ENCODE measurements at places on chromosomes 5 and 9.

DNA sequence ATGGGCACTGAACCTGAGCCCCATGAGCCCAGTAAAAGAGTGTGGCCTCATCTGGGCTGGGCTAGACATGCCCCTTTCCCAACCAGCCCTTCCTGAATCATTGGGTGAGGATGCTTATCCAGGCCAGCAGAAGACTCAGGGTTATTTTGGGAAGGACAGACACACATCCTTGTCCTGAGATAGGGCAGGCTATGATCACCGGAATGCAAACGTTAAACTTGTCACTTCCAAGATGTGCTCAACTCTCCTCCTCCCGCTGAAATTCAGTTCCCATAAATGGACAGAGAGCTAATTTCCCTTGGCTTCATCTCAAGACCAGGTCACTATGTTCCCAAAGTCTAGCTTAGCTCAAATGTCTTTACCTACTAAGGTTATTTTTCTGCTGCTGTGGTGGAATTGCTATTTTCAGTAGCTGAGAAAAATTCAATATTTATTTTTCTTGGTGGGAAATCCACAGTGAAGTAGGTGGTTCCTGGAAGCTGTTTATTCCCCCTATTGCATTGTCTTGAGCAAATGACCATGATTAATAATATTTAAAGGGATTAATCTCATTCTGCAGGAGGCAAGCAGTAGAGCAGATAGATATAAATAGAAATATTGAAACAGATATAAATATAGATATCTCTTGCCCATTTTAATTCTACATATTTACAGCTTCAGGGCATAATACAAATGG lies 70.0 kb downstream of the NXNL2 start:
- no peak for DNase-seq

- no peak for DNase-seq
Observed at GRCh38 chr5:51651889-51652288, 268.6 kb downstream of the ISL1 start.

GRCh38 chr5:31485376-31486207 lies 46.3 kb downstream of the DROSHA start:
- peak; percentile 72 for DNase-seq

DNA sequence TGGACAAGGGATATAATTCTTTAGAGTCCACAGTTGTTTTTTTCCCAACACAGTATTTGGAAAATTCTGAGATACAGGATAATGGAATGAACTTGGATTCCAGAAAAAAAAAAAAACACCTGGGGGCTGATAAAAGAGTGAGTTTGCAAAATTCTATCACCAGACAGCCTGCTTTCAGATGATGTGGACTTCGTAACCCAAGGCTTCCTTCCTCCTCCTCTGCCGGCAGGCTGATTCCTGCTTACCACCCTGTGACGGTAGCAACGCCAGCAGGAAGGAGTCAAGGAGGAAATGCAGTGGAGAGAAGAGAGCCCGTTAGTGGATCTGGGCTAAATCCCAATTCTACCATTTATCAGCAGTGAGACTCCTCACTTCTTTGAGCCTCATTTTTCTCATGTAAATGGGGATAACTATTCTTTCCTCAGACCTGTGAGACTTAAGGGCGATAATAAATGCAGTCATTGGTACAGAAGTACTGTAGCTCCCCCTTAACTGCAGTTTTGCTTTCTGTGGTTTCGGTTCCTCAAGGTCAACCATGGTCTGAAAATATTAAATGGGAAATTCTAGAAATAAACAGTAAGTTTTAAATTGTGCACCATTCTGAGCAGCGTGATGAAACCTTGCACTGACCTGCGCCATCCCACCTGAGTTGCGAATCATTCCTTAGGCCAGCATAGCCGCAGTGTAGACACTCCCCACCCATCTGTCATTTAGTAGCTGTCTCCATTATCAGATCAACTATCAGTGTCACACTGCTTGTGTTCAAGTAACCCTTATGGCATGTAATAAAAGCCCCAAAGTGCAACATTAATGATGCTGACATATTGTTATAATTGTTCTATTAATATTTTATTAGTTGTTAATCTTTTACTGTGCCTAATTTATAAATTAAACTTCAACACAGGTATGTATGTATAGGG lies 71.4 kb downstream of the DCP2 start:
- DNase-seq = peak; percentile 58

DNA sequence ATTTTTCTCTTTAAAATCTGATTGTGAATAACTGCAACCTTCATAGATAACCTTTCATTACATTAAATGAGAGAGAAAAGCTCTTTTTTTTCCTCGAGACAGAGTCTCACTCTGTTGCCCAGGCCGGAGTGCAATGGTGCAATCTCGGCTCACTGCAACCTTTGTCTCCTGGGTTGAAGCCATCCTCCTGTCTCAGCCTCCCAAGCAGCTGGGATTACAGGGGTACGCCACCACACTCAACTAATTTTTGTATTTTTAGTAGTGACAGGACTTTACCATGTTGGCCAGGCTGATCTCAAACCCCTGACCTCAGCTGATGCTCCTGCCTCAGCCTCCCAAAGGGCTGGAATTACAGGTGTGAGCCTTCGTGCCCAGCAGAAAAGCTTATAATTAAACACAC lies 69.9 kb upstream of the ERBIN start:
- DNase-seq = no peak

- peak; percentile 84 for DNase-seq
Observed at GRCh38 chr5:55520117-55520839, 14.5 kb downstream of the PLPP1 start.

Measured in small intestine (tissue), 16 donors.